ENCODE measurements at places on chromosomes 12 and 14. TPM values are rescaled to one million over a fixed set of nuclear protein-coding genes. Genes with fewer than 3 reads are reported as not detected.

OVCH1 gene
- 1.6 TPM for total RNA-seq

DNA sequence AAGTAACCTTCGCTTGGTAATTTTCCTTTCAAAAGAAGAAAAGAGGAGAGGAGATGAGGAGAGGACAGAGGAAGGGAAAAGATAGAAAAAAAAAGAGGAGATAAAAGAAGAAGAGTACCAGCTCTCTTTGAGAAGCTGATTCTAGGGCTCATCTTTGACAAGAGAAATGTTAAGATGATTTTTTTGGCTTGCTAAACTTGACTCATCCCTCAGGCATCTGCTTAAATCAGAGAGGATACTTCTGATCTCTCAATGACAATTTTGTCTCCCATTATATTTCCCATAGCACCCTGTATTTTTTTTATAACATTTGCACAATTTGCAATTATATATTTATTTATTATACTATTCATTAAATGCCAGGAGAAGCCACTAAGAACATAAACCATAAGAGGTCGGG lies 17.1 kb downstream of the SYT1 start:
- no peak for DNase-seq

DNA sequence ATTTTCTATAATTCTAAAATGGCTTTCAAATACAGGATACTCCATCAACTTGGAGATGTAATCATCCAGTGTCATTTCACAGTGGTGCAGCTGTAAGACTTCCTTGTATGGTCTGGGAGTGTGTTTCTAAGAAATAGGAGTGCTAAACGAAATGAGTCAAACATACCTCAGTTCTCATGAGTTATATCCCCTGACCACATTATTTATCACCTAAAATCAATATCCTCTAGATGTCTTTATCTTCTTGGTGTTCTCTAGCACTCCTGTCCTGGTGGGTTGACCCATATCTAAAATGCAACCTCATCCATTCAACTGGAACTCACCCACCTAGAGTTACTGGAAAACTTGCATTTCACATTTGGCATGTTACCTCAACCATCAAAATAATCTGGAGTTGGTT lies 33.2 kb downstream of the TMEM30B start:
- no peak for DNase-seq

KRT2 gene
- total RNA-seq: not detected

DNA sequence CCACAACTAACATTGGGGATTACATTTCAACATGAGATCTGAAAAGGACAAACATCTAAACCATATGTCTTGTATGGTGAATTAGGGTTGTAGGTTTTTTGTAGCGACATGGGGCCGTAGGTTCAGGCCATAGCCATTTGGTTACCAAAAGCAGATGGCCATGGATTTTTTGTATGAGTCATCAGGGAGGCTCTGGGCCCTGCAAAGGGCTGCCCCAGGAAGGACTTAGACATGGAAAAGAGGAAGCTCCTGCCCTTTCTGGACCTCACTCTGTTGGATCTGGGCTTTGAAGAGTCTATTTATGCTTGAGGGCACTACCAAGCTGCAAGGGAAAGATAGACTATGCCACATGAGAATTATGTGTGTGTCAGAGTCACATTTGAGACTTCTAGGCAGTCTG lies 89.3 kb upstream of the DHRS4 start:
- DNase-seq: no peak

DNA sequence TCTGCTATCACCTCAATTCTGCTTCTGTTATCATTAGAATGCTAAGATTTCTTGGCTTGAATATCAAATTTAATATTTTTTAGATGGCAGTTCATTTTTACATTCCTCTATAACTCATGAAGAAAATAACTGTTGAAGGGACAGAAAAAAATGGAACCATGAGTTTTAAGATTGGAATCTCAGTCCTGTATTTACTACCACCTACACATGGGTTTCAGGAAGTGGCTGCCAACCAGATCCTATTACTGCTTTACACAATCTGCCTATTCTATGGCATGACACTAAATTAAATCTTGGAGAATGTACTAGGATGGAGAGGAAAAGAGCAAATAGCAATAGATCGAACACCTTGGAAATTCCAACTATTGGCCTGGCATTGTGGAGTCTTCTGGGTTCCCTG lies 140.8 kb downstream of the DUSP6 start:
- DNase-seq: no peak

BBS10 gene
- total RNA-seq: 24.5 TPM

- DNase-seq: no peak
Measured at GRCh38 chr14:44388306-44388705, 118.8 kb downstream of the FSCB start.

GRCh38 chr14:59275668-59276067 lies 87.2 kb downstream of the DAAM1 start:
- DNase-seq: no peak

DNA sequence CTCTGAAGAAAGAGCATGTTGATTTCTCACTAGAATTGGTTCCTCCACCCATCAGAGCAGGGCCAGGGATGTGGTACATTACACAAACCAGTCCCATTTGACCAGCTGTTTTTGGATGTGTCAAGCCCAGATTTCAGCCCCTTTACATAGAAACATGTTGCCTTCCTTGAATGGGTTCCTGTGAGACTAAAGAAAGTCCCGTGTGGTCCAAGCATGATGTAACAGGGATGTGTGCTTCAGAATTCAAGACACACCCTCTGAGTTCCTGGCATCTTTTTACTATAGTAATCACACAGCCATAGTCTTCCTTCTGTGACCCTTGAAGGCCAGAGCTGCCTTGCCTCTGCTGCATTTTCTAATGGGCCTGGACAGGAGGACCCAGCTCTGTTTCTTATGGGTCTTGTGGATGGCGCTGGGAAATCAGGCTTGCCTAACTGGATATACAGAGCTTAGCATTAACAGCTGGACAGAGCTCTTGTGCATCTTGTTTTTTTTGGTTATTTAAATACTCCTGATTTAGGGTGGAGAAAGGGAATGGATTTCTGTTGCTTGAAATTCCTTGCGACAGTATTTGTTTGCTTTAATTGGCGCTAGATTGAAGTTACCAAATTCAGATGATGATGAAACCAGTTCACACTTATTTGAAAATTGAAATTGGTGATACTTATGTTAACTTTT lies 341.0 kb downstream of the ZFP36L1 start:
- peak; percentile 32 for DNase-seq

EPYC gene
- 0.17 TPM for total RNA-seq

- DNase-seq: no peak
Measured at GRCh38 chr12:29207120-29207519, 58.0 kb downstream of the FAR2 start.

GRCh38 chr12:30023186-30023585 lies 239.4 kb upstream of the TMTC1 start:
- DNase-seq: no peak

- no peak for DNase-seq
Measured at GRCh38 chr12:2140858-2141519, 88.2 kb downstream of the CACNA1C start.

DNA sequence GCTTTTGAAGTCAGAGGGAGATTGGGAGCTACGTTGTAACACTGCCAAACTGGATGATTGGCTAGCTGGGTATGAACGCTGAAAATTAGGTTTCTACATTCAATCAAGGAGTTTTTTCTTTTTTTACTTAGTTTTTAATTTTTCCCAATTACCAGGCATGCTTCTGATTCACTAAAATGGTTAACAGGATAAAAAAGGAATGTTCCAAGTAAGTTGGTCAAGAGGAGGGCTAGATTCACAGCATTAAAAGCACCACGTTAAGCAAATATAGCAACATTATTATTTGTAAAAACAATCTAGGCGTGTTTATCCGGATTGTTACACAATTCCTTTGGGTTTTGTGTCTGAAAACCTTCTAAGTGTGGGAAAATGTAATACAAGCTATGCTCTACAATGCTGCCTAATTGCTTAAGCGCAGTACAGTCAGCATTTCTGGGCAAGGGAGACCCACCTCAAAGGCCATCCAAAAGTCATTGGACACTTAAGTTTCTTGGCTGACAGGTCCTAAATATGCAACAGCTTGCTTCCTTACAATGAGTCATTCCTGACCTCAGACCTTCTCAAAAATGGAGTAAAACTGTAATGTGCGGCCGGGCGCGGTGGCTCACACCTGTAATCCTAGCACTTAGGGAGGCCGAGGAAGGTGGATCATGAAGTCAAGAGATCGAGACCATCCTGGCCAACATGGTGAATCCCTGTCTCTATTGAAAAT lies 1.2 kb downstream of the RPLP0 start:
- DNase-seq: no peak

TEX52 gene
- total RNA-seq: not detected

GRCh38 chr12:79174626-79175025 lies 310.1 kb downstream of the SYT1 start:
- DNase-seq: no peak

DNA sequence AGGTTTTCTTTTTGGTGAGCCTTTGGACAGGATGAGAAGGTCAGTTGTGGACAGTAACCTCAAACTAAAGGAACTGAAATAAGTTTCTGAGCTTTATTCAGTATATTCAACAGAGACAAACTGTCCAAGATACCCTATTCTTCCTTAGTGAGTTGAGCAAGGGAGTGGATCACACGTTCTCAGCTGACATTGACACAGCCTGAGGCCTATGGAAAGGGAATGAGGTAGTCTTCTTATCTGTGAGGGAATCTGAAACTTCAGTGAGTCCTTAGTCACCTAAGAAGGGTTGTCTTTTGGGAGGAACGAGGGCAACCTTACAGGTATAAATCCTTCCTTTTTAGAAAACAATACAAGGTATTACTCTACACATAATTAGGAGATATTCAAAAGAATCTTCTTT lies 5.0 kb upstream of the NUBPL start:
- DNase-seq: no peak

GRCh38 chr12:38886064-38886463 lies 19.3 kb downstream of the CPNE8 start:
- no peak for DNase-seq

- no peak for DNase-seq
Measured at GRCh38 chr14:29897181-29897580, 30.5 kb downstream of the PRKD1 start.

DNA sequence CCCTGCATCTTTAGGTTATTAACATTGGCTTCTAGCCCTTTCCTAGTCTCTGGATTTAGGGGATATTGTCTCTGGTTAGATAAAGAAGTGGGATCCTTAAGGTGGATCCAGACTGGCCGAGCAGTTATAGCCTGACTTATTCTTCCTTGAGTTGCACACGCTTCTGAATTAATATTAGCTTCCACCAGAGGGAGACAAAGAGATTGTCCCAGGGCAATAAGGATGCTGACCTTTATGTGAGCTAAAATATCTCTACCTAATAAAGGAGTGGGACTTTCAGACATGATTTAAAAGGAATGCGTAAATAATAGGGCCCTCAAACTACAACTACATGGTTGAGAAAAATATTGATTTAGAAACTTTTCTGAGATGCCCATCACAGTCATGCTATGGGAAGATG lies 139.7 kb downstream of the SLCO1B3 start:
- DNase-seq: no peak

- DNase-seq: no peak
Measured at GRCh38 chr12:79659961-79660431, 30.8 kb downstream of the PAWR start.

- no peak for DNase-seq
Measured at GRCh38 chr14:50714450-50715073, 46.5 kb upstream of the SAV1 start.

- DNase-seq: no peak
Measured at GRCh38 chr14:86961106-86961716, 1031.8 kb downstream of the GALC start.

GRCh38 chr14:48398675-48399282 lies 723.4 kb upstream of the MDGA2 start:
- DNase-seq: peak; percentile 74

DNA sequence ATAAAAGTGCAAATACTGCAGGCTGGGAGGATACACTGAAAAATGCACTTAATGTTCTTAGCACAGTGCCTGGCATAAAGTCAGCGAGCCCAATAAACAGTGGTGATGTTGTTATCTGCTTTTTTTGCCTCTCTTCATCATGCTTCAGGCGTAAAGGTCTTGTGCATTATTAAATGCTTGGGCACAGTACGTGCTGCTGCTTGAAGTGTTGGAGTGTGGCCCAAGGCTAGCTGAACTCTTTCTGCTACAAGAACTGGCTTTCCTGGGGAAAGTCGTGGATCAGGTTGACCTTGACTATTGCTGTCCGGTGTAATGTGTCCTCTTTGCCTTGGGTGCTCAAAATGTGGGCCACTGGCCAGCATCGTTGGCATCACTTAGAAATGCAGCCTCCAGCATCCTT lies 43.0 kb downstream of the SMOC1 start:
- DNase-seq: no peak

- no peak for DNase-seq
Measured at GRCh38 chr14:70771781-70772212, 37.5 kb downstream of the MAP3K9 start.

All from spinal cord (tissue), 10 donors.